ENCODE measurements at places on chromosomes 1 and 21.

DNA sequence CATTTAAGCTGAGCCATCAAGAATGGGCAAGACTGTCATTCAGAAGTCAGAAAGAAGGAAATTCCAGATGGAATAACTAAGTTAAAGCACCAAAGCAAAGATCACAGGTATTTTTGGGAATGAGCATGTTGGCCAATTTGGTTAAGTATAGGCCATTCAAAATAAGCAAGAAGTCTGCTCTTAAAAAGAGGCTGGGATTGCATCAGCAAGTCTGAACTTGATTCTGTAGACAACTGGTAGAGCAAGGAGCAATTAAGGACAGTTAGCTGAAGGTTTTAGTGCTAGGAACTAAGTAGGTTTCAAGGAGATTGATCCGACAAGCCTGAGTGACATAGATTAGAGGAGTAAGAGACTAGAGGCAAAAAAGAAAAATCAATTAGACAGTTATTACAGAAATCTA, 8.4 kb downstream of the ANKRD45 start:
- DNase-seq, result no peak

GRCh38 chr1:159005676-159006075, 4.0 kb upstream of the IFI16 start:
- no peak for DNase-seq

- DNase-seq, result no peak
These were observed 540.9 kb downstream of the LMO4 start for GRCh38 chr1:87869567-87869966.

GRCh38 chr1:236141447-236142252, 689 bp upstream of the GPR137B start:
- DNase-seq, result no peak

- no peak for DNase-seq
These were observed 15.3 kb upstream of the PGBD5 start for GRCh38 chr1:230441183-230442029.

- no peak for DNase-seq
These were observed 8.9 kb downstream of the DENND2D start for GRCh38 chr1:111191496-111191895.

GRCh38 chr1:181112071-181112929, 23.8 kb downstream of the IER5 start:
- no peak for DNase-seq

- no peak for DNase-seq
These were observed 11.1 kb downstream of the MAP10 start for GRCh38 chr1:232816324-232816723.

DNA sequence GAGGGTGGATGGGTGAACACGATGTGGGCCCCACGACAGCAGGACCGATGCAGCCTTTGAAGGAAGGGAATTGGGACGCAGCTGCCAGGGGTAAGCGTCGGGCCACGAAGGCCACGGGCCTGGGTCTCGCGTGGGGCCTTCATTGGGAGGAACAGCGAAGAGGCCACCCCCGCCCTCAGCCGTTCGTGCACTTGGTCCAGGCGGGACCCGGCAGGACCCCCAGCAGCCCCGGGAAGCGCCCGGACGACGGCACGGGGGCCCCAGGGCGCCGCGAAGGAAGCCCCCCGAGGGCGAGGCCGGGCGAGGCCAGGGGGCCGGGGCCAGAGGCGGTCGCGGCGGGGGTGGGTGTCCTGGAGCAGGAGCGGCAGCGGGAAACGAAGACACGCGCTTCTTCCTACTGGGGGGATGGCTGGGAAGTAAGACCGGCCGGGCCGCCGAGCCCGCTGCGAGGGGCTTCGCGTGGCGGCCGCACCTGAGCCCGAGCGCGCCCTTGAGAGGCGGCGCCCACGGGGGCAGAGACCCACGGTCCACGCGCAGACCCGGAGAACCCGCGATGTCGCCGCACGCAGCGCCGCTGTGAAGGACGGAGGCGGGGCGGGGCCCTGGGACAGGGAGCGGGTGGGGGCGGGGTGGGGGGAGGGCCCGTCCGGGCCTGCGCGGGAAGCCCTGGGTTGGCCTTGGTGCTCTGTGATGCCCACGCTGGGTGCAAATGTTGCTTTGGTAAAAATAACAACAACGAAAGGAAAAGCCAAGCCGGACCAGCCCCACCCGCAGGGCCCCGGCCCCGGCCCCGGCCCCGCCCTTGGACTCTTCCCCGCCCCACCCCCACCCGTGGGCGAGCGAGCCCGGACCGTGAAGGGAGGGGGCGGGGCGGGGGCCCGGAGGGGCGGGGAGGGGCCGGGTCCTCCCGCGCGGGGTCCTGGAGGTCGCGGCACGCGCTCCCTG, 56.0 kb upstream of the ADARB1 start:
- no peak for DNase-seq

GRCh38 chr1:34356853-34357252, 180.1 kb downstream of the C1orf94 start:
- no peak for DNase-seq

- DNase-seq, result no peak
These were observed 86.7 kb upstream of the CLDN14 start for GRCh38 chr21:36566644-36567043.

- DNase-seq, result no peak
These were observed 40.6 kb downstream of the CTTNBP2NL start for GRCh38 chr1:112436384-112437156.

GRCh38 chr1:203492082-203492747, 1.7 kb upstream of the OPTC start:
- no peak for DNase-seq

- DNase-seq, result no peak
These were observed 109.4 kb downstream of the UCHL5 start for GRCh38 chr1:192949783-192950182.

DNA sequence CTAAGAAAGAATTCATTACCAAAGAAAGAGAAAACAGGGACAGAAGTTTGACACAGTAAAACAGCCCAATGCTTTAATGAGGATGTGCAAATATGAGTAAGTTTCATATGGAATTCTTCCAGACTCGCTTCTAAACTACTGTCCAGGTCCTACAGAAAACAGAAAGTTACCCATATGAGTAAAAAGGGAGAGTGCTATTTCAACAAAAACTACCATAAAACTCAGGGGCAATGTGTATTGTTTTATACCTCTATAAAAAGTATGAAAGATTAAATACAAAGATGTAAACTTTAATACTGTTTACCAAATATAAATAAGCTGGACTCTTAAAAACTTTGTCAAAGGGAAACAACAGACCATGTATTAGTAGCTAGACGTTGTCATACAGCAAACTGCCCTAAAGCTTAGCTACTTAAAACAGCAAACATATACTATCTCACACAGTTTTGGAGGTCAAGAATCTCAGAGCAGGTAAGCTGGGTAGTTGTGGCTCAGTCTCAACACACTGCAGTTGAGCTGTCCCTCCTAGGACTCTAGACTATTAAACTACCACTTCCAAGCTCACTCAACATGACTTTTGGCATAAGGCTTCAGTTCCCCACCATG, 174.9 kb downstream of the COP1 start:
- DNase-seq, result no peak

- no peak for DNase-seq
These were observed 24.3 kb downstream of the IGFN1 start for GRCh38 chr1:201214886-201215285.

DNA sequence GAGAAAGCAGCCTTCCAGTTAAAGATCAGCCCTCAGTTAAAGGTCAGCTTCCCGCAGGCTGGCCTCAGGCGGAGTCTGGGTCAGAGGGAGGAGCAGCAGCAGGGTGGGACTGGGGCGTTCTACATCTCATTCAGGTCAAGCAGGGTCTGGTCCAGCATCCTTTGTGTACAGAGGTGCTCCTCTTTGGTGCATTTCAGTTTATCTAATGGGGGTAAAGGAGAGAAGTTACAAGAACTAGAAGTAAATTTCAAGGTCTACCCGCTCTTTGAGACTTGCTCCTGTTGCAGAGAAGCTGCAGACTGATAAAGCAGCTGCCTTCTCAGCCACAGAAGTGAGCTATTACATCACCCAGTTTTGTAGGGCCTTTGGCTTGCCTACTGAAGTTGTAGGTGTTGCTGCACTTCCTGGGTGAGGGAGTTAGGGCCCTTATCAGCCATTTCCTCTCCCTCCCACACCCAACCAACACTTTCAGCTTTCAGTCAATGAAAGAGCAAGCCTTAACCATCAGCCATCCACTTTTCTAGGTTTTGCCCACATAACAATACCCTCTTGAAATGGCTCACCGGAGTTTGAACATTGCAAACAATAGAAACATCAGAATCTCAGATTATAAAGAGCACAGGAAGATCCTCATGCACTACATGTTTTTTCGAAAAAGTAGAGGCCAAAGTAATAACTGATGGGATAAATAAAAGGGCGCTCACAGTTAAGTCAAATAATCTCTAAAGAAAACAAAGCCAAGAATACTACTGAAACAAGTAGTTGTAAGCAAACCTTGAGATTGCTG, 2.8 kb upstream of the NUP210L start:
- peak; percentile 84 for DNase-seq

GRCh38 chr1:151156515-151156819, at the start of gene TNFAIP8L2:
TSS of gene TNFAIP8L2 (plus strand) at chr1:151156649. CDS start at chr1:151158698, 2,049 bp downstream.
- peak; percentile 74 for DNase-seq

DNA sequence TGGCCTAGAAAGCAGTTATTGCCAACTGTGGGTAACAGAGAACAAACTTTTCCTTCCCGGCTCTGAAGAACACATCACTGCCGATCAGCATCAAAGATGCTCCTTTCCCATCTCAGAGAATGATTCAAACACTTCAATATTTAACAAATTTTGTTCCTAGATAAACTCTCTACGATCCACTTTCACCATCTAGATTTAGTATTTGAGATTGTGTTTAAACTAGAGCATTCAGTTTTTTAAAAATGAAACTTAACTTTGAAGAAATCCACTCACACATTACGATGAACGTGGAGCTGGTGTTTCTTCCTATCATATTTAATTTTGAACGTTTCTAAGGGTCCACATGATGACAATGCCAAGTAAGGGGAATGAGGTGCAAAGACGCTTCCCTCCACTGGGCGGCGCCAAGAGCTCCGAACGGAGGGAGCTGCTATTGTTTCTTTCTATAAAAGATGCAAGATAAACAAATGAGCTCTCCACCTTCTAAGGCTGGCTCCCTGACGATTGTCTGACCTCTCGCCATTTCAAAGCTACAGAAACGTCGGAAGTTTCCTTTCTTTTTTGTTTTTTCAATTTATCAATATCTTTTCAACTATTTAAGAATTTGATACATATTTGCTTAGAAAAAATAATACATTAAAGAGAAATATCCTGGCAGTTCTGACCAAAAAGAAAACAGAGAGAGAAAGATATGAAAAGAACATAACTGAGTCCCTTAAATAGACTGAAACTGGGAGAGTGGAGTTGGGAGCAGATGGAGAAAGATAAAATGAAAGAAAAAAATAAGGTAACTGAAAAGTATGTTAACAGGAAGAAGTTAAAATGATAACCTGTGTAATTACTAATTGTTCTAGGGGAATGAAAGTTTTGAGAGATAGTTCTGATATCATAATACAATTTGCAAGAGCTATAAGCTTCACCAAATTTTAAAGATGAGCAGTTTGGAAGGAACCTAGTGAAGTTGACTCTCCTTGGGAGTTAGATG, 4.4 kb upstream of the BARHL2 start:
- DNase-seq, result peak; percentile 62

DNA sequence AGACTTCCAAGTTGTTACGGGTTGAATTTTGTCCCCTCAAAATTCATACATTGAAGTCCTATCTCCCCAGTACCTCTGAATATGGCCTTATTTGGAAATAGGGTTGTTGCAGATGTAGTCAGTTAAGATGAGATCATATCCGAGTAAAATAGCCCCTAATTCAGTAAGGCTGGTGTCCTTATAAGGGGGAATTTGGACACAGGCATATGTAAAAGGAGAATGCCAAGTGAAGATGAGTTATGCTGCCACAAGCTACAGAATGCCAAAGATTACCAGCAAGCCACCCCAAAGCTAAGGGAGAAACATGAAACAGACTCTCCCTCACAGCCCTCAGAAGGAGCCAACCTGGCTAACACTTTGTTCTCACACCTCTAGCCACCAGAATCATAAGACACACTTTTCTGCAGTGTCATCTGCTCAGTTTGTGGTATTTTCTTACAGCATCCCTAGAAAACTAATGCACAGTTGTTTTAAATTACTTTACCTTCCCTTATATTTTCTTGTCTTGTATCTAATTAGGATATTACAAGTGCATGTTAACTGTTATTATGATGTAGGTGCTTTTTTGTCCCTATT, 43.3 kb upstream of the PRDX6 start:
- no peak for DNase-seq

DNA sequence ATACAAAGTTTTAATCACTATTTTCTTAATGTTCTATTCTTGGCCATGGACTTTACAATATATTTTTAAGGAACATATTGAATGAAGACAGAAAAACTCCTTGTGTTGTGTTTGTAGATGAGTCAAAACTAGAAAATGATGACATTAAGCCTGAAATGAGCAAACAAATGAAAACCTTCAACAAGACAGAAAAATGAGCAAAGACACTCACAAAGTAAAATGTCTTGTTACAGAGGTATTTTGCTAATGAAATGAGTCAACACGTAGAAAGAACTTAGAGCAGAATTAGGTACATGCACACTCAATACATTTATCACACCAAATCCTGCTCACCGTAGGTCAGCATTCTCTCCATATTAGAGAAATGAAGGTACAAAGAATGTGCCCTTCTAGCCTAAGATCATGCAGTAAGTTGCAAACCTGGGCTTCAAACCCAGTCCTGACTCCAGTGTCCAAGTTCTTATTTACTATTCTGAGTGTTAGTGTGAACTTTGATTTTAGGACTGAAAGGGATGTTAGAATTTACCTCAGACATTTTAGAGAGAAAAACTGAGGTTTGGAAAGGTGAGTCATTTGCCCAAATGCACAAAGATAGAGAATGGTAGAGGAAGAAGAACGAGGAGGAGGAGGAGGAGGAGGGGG, 133.9 kb upstream of the SGIP1 start:
- DNase-seq, result no peak

DNA sequence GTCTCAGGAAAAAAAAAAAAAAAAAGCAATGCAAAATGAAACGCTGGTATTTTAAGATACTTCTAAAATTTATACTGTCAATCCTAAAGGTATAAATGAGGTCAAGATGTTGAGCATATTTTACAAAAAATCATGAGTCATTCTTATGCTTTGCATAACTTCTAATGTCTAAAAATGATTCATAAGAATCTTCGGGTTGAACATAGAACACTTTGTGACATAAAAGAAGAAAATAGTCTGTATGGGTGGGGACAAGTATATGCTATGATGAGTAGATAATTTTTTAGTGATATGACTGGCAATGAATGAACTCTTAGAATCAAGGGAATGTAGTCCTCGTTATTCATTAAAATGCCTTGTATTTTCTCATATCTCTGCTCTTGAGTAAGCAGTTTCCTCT, 416.9 kb upstream of the USP24 start:
- no peak for DNase-seq

DNA sequence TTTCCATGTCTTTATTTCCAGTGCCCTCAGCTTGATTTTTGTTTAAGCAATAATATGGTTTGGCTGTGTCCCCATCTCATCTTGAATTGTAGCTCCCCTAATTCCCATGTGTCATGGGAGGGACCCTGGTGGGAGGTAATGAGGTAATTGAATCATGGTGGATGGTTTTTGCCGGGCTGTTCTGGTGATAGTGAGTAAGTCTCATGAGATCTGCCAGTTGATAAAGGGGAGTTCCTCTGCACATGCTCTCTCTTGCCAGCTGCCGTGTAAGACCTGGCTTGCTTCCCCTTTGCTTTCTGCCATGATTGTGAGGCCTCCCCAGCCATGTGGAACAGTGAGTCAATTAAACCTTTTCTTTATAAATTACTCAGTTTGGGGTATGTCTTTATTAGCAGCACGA, 559.6 kb upstream of the ADAMTS5 start:
- no peak for DNase-seq

GRCh38 chr1:226656601-226657277, 82.3 kb downstream of the ITPKB start:
- no peak for DNase-seq

All from CD4-positive, alpha-beta T cell treated with Interleukin-12 subunit alpha and Interleukin-12 subunit beta, for 1 hour (primary cell).